Neural crest cell (in vitro differentiated cells): ENCODE measurements at places on chromosomes 4 and X. TPM values are rescaled to one million over a fixed set of nuclear protein-coding genes. Genes with fewer than 3 reads are reported as not detected.
A peak's percentile ranks its signal among the peaks of the same experiment; 100 is the strongest.

DNA sequence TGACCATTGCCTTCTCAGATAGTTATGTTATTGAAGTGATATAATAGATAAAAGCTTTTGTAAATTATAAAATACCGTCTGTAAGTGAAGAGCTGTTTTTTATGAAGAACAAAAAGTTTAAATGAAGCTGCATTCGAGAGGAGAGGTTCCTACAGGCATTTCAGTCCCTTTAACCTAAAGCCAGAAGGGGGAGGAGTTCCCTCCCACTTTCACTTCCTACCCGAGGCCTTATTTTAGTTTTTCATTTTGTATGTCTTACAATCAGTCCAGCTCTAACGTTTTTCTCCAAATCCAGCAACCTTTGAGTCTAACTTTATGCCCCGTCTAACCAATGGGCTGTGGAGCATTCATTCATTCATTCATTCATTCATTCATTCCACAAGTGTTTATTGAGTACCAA lies 16.5 kb upstream of the SOX3 start:
- DNase-seq, result no peak
- H3K4me1 ChIP-seq, result peaks cover 14% of the 10 kb centered on the region
- H3K27ac ChIP-seq, result no peak overlapping the region
- no peaks in the 10 kb centered on the region for H3K36me3 ChIP-seq

GRCh38 chrX:38109042-38109898 lies 102.9 kb downstream of the SYTL5 start:
- DNase-seq, result no peak
- H3K4me1 ChIP-seq, result no peaks in the 10 kb centered on the region
- H3K27ac ChIP-seq, result no peak overlapping the region

GRCh38 chrX:55451626-55451989 lies 319 bp upstream of the MAGEH1 start:
- peaks cover 20% of the 10 kb centered on the region for H3K27me3 ChIP-seq
- peaks cover 17% of the 10 kb centered on the region for H3K4me1 ChIP-seq
- H3K4me3 ChIP-seq, result peak overlapping the region; percentile 95
- H3K36me3 ChIP-seq, result no peaks in the 10 kb centered on the region
- DNase-seq, result no peak
- H3K27ac ChIP-seq, result no peak overlapping the region

- no peaks in the 10 kb centered on the region for H3K4me1 ChIP-seq
- H3K27ac ChIP-seq, result no peak overlapping the region
- no peaks in the 10 kb centered on the region for H3K36me3 ChIP-seq
- no peak for DNase-seq
- H3K4me3 ChIP-seq, result no peak overlapping the region
- no peaks in the 10 kb centered on the region for H3K27me3 ChIP-seq
Observed at GRCh38 chrX:133868250-133868649, 117.1 kb downstream of the GPC3 start.

DNA sequence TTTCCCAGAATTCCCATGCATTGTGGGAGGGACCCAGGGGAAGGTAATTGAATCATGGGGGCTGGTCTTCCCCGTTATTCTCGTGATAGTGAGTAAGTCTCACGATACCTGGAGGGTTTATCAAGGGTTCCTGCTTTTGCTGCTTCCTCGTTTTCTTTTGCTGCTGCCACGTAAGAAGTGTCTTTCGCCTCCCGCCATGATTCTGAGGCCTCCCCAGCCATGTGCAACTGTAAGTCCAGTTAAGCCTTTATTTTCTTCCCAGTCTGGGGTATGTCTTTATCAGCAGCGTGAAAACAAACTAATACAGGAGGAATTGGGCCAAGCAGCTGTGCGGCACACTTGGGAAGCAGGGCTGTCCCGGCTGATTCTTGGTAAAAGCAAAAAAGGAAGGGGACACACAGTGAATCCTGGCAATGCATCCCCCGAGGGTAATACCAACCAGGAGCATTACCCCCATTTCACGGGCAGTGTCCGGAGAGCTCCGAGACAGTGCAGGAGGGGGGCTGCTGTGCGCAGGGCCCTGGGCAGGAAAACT lies 185.7 kb downstream of the AFAP1 start:
- no peak for DNase-seq
- no peaks in the 10 kb centered on the region for H3K36me3 ChIP-seq
- no peak overlapping the region for H3K4me3 ChIP-seq
- H3K27ac ChIP-seq, result no peak overlapping the region
- peaks cover 2% of the 10 kb centered on the region for H3K27me3 ChIP-seq
- H3K4me1 ChIP-seq, result peaks cover 15% of the 10 kb centered on the region

DNA sequence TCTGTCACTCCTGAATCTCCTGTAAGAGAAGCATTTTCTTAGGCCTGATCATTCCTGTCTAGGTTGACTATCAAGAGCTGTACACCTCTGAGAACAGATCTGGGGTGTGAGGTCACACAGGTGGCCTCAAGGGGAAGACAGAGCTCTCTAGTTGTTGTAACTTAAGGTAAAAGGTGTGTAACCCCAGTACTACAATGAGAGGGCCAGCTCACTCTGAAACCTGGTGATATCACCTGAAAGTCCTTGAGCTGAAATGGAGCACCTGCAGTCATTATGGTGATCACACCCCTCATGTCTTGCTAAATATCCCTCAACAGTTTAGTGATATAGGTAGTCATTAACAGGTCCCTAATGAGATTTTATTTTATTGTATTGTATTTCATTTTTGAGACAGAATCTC lies 8.8 kb upstream of the FAM9C start:
- peaks cover 2% of the 10 kb centered on the region for H3K36me3 ChIP-seq
- H3K27me3 ChIP-seq, result no peaks in the 10 kb centered on the region
- H3K27ac ChIP-seq, result no peak overlapping the region
- H3K4me1 ChIP-seq, result peaks cover 9% of the 10 kb centered on the region
- no peak overlapping the region for H3K4me3 ChIP-seq

GRCh38 chr4:185775792-185776555 lies 36.0 kb downstream of the SORBS2 start:
- no peak for DNase-seq
- no peak overlapping the region for H3K4me3 ChIP-seq
- H3K36me3 ChIP-seq, result peaks cover 3% of the 10 kb centered on the region
- H3K27me3 ChIP-seq, result no peaks in the 10 kb centered on the region
- H3K27ac ChIP-seq, result no peak overlapping the region

- peaks cover 14% of the 10 kb centered on the region for H3K4me1 ChIP-seq
- no peaks in the 10 kb centered on the region for H3K36me3 ChIP-seq
- no peak for DNase-seq
- H3K4me3 ChIP-seq, result no peak overlapping the region
- no peaks in the 10 kb centered on the region for H3K27me3 ChIP-seq
Observed at GRCh38 chr4:136763919-136764318, 768.4 kb downstream of the PCDH18 start.

DNA sequence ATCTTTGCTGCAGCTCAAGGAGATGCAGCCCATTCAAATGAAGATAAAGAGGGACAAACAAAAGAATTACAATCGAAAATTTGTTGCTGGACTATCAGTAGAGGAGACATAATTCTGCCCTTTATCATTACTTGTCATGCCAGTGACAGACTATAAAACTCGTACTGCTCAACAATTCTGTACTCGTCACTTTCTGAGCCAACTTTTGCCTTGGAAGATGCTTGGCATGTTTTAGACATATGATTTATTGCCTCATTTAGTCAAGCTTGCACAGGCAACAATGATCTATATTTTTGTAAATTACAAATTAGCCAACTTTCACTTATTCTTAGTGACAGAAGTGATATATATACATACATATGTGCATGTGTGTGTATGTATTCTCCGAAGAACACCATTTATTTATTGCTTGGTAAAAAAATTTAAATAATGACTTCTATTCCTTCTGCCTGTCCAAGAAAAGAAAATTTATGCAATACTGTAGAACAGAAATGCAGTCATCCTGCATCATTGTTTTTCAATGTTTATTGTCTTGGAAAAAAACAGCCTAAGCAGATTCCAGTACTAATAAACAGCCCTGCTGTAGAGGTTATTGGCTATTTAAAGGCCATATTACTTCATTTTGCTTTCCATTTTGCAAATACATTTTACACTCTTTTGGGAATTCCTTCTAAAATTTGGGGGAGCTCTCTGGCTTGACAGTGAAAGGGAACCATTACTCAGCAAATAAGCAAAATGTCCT lies 374.9 kb upstream of the GALNT7 start:
- DNase-seq, result no peak
- no peaks in the 10 kb centered on the region for H3K36me3 ChIP-seq
- peaks cover 9% of the 10 kb centered on the region for H3K4me1 ChIP-seq
- H3K4me3 ChIP-seq, result no peak overlapping the region
- H3K27ac ChIP-seq, result no peak overlapping the region

DNA sequence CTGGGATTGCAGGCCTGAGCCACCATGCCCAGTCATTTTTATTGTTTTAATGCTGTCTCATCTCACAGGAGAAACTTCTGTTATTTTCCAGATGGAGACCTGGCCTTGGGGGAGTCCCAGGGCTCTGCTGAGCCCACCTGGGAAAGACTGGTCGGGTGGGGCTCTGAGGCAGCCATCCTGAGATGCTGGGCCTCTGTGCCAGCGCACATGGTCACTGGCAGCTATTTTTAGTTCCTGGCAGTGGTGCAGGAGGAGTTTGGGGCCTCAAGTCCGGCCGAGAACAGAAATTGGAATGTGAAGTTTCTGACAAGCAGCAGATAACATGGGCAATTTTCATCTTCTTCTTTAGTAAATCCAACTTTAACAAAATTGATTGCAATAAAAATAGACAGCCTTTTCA lies 44.5 kb downstream of the SORCS2 start:
- no peaks in the 10 kb centered on the region for H3K36me3 ChIP-seq
- no peak for DNase-seq
- peaks cover 15% of the 10 kb centered on the region for H3K4me1 ChIP-seq
- no peak overlapping the region for H3K4me3 ChIP-seq
- no peak overlapping the region for H3K27ac ChIP-seq

DNA sequence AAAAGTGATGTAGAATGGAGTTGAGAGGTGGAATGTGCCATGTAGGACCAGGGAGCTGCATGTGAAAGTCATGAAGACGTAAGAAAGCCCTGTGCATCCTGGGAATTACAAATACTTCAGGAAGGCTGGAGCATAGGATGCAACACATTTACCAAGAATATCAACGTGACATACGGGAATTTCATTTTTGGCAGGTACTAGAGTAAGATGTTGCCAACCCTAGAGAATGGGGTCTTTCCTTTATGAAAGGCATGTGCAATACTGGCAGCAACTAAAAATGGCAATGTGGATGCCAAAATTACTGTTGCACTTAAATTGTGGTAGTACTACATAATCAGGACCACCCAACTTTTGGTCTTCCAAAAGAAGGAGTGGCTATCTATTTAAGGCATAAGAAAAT lies 188.0 kb downstream of the COL25A1 start:
- H3K27me3 ChIP-seq, result no peaks in the 10 kb centered on the region
- peaks cover 3% of the 10 kb centered on the region for H3K36me3 ChIP-seq
- H3K4me3 ChIP-seq, result no peak overlapping the region
- H3K27ac ChIP-seq, result no peak overlapping the region
- no peak for DNase-seq
- H3K4me1 ChIP-seq, result peaks cover 14% of the 10 kb centered on the region

DNA sequence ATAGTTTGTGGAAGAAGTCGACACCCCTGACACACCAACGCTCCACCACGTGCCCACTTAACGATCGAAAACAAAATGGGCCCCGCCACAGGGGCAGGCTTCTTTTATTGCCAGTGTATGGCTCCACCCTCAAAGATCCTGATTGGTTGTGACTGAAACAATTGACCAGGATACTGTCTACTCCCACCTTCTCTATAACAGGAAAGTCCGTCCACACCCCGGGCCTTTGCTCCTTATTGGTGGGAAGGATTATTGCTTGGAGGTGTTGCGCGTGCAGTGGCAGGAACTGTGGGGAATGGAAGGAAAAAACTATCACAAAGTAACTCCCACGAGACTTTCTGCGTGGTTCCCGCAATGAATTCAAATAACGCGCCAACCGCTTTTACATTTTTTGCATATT lies at the start of gene USP26:
TSS of gene USP26 (minus strand) at position 79 of the 400 bp plus-strand sequence. CDS start 68,889 bp downstream, outside the sequence.
- DNase-seq, result no peak
- H3K27ac ChIP-seq, result peak within 1 kb of the TSS; percentile 86
- no peaks in the 10 kb centered on the region for H3K27me3 ChIP-seq
- H3K36me3 ChIP-seq, result no peaks in the 10 kb centered on the region

DNA sequence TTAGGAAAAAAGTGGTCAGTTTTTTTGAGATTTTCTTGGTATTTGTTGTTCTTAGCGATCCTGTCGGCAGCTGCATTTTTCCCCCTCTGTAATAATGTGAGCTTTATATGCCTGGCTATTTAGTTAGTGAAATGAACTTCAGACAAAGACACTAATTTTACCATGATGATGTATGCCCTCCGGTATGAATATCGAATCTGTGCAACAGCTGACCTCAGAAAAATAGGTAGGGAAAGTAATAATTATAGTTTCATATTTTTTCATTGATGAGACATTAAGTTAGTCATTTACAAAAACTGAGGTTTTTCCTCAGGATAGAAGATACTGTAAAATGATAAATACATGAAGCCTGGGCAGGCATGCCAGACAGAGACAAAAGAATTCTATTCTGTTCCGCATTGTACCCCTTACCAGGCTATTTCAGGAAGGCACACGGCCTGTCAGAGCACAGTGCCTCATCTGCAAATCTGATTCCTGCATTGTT lies 155.8 kb downstream of the SHROOM3 start:
- H3K4me3 ChIP-seq, result peak overlapping the region; percentile 55
- H3K27me3 ChIP-seq, result no peaks in the 10 kb centered on the region
- H3K27ac ChIP-seq, result peak overlapping the region; percentile 89
- H3K4me1 ChIP-seq, result peaks cover 53% of the 10 kb centered on the region

GRCh38 chrX:48478806-48479205 lies 2.8 kb downstream of the FTSJ1 start:
- H3K36me3 ChIP-seq, result peaks cover 16% of the 10 kb centered on the region
- H3K4me3 ChIP-seq, result peak overlapping the region; percentile 23
- no peaks in the 10 kb centered on the region for H3K27me3 ChIP-seq
- H3K27ac ChIP-seq, result no peak overlapping the region
- peaks cover 25% of the 10 kb centered on the region for H3K4me1 ChIP-seq

DNA sequence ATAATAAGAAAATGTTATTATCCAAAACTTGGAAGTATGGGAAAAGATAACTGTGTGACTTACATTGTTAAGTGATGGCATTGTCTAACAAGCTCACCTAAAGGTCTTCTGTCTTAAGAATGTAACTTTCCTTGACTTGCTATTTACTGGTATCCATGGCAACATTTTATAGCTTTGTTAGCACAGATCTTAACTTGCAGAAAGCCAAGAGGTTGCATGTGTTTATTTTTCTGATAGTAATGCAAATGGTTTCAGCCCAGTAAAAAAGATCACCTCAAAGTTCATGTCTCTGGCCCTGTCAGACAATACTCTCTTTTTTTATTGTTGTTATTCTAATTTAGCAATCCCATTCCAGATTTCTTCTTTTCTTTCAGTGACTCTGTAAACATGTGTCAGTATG lies 425.3 kb downstream of the SPRY1 start:
- peaks cover 34% of the 10 kb centered on the region for H3K4me1 ChIP-seq
- DNase-seq, result no peak
- no peak overlapping the region for H3K27ac ChIP-seq

GRCh38 chrX:81082649-81083048 lies 119.1 kb downstream of the HMGN5 start:
- H3K4me3 ChIP-seq, result no peak overlapping the region
- no peaks in the 10 kb centered on the region for H3K4me1 ChIP-seq
- no peak overlapping the region for H3K27ac ChIP-seq
- DNase-seq, result no peak
- no peaks in the 10 kb centered on the region for H3K27me3 ChIP-seq

- H3K27ac ChIP-seq, result no peak overlapping the region
- DNase-seq, result no peak
- H3K27me3 ChIP-seq, result no peaks in the 10 kb centered on the region
- H3K4me1 ChIP-seq, result peaks cover 4% of the 10 kb centered on the region
- H3K4me3 ChIP-seq, result no peak overlapping the region
Observed at GRCh38 chr4:100286636-100287035, 96.4 kb upstream of the DDIT4L start.

The ATP1B4 gene
- total RNA-seq, result not detected in 2 replicates

The UBE2A gene
- 43.5 and 45.4 TPM in 2 replicates for total RNA-seq

The TRIM2 gene
- total RNA-seq, result 105 and 106 TPM in 2 replicates

The GAB3 gene
- 0.07 and 0.12 TPM in 2 replicates for total RNA-seq

The HSFX2 gene
- not detected in 2 replicates for total RNA-seq
